ENCODE measurements at places on chromosomes 11 and 22. TPM values are rescaled to one million over a fixed set of nuclear protein-coding genes. Genes with fewer than 3 reads are reported as not detected.

GRCh38 chr22:30612789-30613188 lies 5.8 kb downstream of the TCN2 start:
- DNase-seq, result no peak

GRCh38 chr11:62446091-62446490 lies 27.3 kb downstream of the SCGB1A1 start:
- no peak for DNase-seq

DNA sequence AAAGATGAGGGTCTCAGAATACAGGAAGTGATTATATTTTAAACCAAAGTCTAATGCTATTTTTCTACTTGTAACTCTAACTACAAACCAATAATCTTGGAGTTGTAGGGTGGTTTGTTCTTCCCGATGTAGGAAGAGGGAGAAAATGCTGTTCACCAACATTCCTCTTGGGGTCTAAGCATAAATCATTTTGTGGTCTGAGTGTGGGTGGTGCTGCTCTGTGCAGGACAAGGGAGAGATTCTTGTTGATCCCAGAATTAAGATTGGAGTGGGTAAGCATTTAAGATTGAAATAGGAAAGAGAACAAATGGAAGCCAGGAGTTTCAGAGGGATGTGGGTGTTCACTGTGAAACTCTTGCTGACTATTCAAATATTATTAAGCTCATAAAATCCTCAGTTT lies 38.6 kb upstream of the MMP13 start:
- DNase-seq, result no peak

GRCh38 chr22:48070760-48071159 lies 1308.3 kb downstream of the TBC1D22A start:
- DNase-seq, result no peak

The NRIP3 gene
- 1.1 TPM for total RNA-seq

GRCh38 chr22:44097263-44098020 lies 73.3 kb downstream of the PARVB start:
- DNase-seq, result no peak

DNA sequence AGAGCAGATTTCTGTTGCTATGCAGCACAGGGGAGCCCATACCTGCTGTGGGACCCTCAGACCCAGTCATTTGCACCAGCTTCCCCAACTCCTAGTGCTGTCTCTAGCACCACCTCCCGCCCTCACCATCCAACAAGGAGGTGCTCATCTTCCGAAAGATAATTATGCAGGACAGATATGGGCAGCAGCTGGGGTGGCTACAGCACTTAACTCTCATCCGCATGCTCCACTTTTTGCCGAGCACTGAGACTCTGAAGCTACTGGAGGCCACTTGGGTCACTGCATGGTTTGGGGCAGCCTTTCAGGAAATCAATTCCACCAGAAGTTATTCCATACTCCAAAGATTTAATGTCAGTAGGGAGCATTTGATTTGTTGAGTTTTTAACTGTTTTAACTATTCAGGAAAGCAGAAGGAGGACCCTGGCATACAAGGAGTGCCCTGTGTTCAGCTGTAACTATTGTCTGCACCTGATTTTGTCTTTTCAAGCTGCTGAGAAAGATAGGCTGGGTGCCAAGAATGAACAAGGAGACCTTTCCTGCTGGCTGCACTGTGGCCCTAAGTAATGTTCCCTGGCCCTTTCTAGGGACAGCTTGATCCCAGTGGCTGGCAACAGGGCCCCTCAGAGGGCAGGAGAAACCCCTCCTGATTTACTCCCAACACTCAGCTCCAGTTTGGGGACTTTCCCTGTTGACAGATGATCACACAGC lies 67.3 kb upstream of the CSNK2A3 start:
- no peak for DNase-seq

- no peak for DNase-seq
These were observed 51.7 kb upstream of the RTL6 start for GRCh38 chr22:44549701-44550100.

- no peak for DNase-seq
These were observed 109.5 kb downstream of the TMPRSS5 start for GRCh38 chr11:113596658-113597057.

DNA sequence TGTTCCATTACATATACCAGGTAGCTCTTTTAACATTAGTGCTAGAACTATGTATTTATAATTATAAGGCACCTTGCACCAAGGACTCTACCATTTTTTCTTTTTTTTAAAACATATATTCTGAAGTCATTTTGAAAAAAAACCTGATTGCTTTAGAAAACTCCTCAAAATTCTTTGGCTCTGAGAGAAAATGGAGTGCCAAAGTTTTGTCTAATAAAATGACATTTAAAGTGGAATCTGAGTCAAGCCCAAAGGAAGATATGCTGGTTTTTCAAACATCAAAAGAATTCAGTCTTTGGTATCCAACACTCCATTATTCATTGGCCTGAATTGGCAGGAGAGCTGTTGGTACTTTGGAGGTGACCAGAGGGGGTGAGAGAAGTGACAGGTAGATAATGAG lies 116.5 kb downstream of the ME3 start:
- no peak for DNase-seq

The PTPRCAP gene
- total RNA-seq, result 1.2 TPM

The CDHR5 gene
- total RNA-seq, result not detected

DNA sequence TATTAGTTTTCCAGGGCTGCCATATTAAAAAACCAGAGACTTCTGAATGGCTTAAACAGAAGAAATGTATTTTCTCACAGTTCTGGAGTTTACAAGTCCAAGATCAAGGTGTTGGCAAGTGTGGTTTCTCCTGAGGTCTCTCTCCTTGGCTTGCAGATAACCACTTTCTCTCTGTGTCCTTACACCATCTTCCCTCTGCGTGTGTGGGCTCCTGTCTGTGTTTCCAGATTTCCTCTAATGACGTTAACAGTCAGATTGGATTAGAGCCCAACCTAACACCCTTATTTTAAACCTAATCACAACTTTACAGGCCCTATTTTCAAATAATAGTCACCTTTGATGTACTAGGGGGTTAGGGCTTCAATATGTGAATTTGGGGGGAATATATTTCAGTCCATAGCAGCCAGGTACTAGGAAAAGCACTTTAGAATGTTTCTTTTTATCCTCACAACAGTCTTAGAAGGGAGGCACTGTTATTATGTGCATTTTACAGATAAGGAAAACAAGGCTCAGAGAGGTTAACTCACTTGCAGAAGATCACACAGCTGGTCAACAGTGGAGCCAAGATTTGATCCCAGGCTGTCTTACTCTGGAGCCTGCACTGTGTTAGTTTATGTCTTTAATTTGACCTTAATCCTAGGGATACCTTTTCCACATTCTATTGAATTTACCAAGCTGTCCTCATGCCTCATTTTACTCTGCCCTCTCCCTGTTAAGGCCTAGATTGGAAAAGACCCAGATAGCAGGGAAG lies 116.4 kb upstream of the CRYBB3 start:
- no peak for DNase-seq

GRCh38 chr22:47586038-47586437 lies 823.6 kb downstream of the TBC1D22A start:
- DNase-seq, result no peak
